ENCODE measurements at places on chromosomes 2 and 18. TPM values are rescaled to one million over a fixed set of nuclear protein-coding genes. Genes with fewer than 3 reads are reported as not detected.

DNA sequence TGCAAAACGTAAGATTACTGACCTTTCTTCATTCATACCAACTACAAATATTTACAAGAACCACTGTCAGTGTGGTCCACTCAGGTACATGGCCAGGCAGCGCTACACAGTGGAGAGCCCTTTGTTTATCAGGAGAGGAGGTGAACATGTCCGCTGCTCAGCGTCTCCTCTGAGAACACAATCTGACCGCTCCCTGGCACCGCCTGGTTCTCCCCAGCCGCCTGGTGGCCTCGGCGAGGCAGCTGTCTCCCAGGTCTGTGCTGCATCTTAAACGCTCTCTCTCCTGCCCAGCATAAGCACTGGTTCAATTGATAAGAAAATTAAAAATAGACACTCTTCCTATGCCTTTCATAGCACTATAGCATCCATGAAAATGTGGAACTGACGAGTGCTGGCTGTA, 146.8 kb upstream of the PXDN start:
- no peak for DNase-seq
- H3K4me3 ChIP-seq: no peak overlapping the region
- no peaks in the 10 kb centered on the region for H3K4me1 ChIP-seq
- H3K36me3 ChIP-seq: no peaks in the 10 kb centered on the region

DNA sequence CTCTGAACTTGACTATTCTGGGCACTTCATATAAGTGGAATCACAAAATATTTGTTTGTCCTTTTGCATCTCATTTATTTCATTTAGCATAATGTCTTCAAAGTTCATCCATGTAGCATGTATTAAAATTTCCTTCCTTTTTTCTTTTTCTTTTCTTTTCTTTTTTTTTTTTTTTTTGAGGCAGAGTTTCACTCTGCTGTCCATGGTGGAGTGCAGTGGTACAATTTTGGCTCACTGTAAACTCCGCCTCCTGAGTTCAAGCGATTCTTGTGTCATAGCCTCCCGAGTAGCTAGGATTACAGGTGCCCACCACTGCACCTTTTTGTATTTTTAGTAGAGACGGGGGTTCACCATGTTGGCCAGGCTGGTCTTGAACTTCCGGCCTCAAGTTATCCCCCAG, 11.9 kb downstream of the ATP8B1 start:
- H3K4me3 ChIP-seq: no peak overlapping the region
- no peaks in the 10 kb centered on the region for H3K36me3 ChIP-seq
- no peaks in the 10 kb centered on the region for H3K4me1 ChIP-seq

DNA sequence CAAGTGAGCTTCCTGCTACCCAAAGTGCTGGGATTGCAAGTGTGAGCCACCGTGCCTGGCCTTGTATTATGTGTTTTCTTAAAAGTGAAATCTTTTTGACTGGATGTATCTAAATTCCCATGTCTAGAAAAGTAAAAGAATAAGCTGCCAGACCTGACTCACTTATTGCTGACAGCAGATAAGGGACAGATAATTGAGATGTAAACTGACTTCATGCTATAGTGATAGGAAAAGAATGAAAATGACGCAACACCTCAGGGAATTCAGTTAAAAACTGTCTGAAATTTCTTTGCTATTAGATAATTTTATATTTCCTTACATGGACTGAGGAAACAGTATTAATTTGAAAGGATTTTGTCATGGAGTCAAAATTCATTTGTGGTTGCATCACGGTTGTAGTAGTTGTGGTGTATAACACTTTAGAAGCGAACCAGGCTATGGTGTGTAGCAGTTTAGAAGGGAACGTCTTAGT, 19.4 kb downstream of the TTC27 start:
- no peak overlapping the region for H3K27ac ChIP-seq
- no peaks in the 10 kb centered on the region for H3K27me3 ChIP-seq
- H3K36me3 ChIP-seq: peaks cover 28% of the 10 kb centered on the region
- DNase-seq: no peak

The INHBB gene
- not detected for total RNA-seq

The B4GALT6 gene
- total RNA-seq: 0.41 TPM

GRCh38 chr18:11259469-11260150, 110.2 kb upstream of the PIEZO2 start:
- no peaks in the 10 kb centered on the region for H3K27me3 ChIP-seq
- no peak for DNase-seq
- no peaks in the 10 kb centered on the region for H3K4me1 ChIP-seq
- no peak overlapping the region for H3K27ac ChIP-seq
- no peak overlapping the region for H3K4me3 ChIP-seq

The ERFE gene
- total RNA-seq: not detected

- peaks cover 1% of the 10 kb centered on the region for H3K36me3 ChIP-seq
- H3K4me3 ChIP-seq: no peak overlapping the region
- no peak for DNase-seq
- peaks cover 24% of the 10 kb centered on the region for H3K4me1 ChIP-seq
Observed at GRCh38 chr2:237682856-237683670, 55.7 kb downstream of the LRRFIP1 start.

GRCh38 chr2:60475123-60475830, 78.2 kb downstream of the BCL11A start:
- no peak overlapping the region for H3K27ac ChIP-seq
- no peak for DNase-seq
- no peaks in the 10 kb centered on the region for H3K4me1 ChIP-seq
- no peaks in the 10 kb centered on the region for H3K36me3 ChIP-seq

- H3K27me3 ChIP-seq: peaks cover 61% of the 10 kb centered on the region
- peaks cover 5% of the 10 kb centered on the region for H3K36me3 ChIP-seq
- H3K4me1 ChIP-seq: peaks cover 25% of the 10 kb centered on the region
- peak overlapping the region; percentile 41 for H3K27ac ChIP-seq
- DNase-seq: no peak
Observed at GRCh38 chr2:38073211-38074057, 2.5 kb downstream of the CYP1B1 start.

GRCh38 chr2:39696101-39696553, 30.4 kb downstream of the TMEM178A start:
- H3K27ac ChIP-seq: no peak overlapping the region
- peaks cover 35% of the 10 kb centered on the region for H3K27me3 ChIP-seq
- no peak for DNase-seq
- H3K4me1 ChIP-seq: no peaks in the 10 kb centered on the region

- H3K27me3 ChIP-seq: no peaks in the 10 kb centered on the region
- no peak overlapping the region for H3K27ac ChIP-seq
- no peak overlapping the region for H3K4me3 ChIP-seq
- no peaks in the 10 kb centered on the region for H3K4me1 ChIP-seq
- H3K36me3 ChIP-seq: no peaks in the 10 kb centered on the region
- DNase-seq: no peak
Observed at GRCh38 chr2:109494351-109494750, 119.4 kb downstream of the SEPTIN10 start.

DNA sequence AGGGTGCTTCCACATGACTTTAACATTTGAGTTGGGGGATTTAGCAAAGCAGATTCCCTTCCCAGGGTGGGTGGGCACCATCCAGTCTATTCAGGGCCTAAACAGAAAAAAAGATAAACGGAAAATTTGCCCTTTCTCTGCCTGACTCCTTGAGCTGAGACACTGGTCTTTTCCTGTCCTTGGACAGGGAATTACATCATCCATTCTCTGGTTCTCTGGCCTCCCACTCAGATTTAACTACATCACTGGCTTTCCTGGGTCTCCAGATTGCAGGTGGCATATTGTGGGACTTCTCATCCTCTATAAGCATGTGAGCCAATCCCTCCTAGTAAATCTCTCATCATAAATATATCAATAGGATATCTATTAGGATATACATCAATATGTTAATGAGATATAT, 25.8 kb downstream of the CAPN13 start:
- DNase-seq: no peak
- H3K4me3 ChIP-seq: no peak overlapping the region
- H3K27ac ChIP-seq: no peak overlapping the region

GRCh38 chr2:83730223-83730622, 728.9 kb downstream of the SUCLG1 start:
- no peaks in the 10 kb centered on the region for H3K27me3 ChIP-seq
- DNase-seq: no peak
- no peak overlapping the region for H3K4me3 ChIP-seq
- H3K36me3 ChIP-seq: no peaks in the 10 kb centered on the region
- no peak overlapping the region for H3K27ac ChIP-seq

- peaks cover 6% of the 10 kb centered on the region for H3K27me3 ChIP-seq
- no peak for DNase-seq
- H3K27ac ChIP-seq: no peak overlapping the region
- H3K4me3 ChIP-seq: no peak overlapping the region
Observed at GRCh38 chr2:15041429-15041837, 408.9 kb downstream of the LRATD1 start.

DNA sequence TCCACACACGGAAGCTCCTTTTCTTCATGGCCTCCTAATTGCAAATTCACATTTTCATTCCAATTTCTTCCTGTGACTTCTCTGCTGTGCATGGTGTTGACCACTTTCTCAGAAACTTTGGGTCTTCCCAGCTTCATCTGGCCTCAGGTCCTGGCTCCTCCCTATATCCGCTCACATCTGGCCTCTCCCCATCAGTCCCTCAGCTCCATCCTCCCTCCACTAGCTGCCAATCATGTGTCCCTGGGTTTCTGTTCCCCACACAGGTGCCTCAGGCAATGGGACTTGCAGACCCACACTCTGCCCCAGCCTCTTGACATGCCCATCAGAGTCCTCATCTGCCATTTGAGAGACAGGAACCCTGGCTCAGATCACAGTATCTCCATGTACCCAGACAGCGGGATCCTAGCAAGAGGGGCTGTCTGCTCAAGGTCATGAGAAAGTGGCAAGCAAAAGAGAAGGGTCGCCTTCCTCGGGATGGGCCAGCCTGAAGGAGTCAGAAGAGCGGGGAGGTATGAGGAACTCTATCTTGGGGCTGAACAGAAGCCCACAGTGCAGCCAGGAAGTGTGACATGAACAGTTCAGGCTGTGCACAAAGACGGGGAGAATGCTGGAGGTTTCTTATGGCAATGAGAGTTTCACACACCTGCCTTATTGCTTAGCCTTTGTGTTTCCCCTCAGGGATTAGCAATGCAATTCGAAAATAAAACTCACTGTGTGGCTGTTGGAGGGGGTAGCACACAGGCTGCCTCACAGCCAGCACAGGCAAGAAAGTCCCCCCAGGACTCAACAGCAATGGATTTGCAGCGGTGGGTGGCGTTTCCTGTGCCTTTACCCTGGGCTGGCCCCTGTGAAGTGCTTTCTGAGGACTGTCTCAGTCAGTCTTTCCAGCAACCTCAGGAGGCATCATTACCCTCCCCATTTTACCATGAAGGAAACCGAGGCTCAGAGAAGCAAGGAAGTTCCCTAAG, 69.5 kb downstream of the COPS8 start:
- peak; percentile 54 for DNase-seq
- H3K27me3 ChIP-seq: no peaks in the 10 kb centered on the region
- peak overlapping the region; percentile 25 for H3K27ac ChIP-seq
- no peaks in the 10 kb centered on the region for H3K36me3 ChIP-seq

The HOXD12 gene
- not detected for total RNA-seq

The EFEMP1 gene
- not detected for total RNA-seq

DNA sequence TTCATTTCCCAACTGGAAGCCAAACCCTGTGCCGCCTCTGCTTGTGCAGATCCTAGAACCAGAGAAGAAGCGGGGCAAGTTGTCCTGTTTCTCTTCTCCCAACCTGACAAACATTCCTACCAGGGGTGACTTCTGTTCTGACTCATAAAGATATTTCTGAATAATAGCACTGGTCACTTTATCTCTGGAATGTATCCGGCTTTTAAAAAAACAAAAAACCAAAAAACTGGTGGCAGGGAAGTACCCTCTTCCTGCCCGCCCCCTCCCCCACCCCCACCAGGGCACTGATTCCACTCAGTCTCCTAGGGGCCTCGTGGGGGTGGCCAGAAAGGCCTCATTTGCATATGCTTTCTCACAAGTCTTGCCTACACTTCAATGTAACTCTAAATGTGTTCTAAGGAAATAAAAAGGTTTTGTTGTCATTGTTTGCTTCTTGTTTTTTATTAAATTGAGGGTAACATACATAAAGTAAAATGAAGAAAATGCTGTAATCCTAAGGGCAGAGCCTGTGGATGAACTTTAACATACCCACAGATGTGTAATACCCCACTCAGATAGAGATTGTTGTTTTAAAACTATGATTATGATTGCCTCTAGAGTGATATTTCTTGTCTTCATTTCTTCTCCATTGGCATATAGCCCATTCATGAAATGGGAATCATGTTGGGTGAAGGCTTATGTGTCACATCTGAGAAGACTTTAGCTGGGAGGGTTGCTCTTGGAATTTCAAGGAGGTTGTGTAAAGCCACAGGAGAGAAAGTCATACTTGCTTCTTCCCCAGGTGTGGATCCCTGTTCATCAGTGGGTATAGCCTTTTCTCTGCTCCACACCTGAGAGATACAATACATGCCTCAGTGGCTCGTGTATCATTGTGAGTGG, 5.3 kb upstream of the FOSL2 start:
- H3K4me3 ChIP-seq: no peak overlapping the region
- H3K27me3 ChIP-seq: no peaks in the 10 kb centered on the region
- H3K4me1 ChIP-seq: peaks cover 31% of the 10 kb centered on the region
- no peak for DNase-seq
- no peak overlapping the region for H3K27ac ChIP-seq

The HAAO gene
- total RNA-seq: 0.56 TPM

- no peaks in the 10 kb centered on the region for H3K27me3 ChIP-seq
- H3K27ac ChIP-seq: no peak overlapping the region
- no peaks in the 10 kb centered on the region for H3K36me3 ChIP-seq
- H3K4me1 ChIP-seq: no peaks in the 10 kb centered on the region
- DNase-seq: no peak
Observed at GRCh38 chr2:167689444-167689843, 558.0 kb downstream of the STK39 start.

GRCh38 chr18:41043876-41044275, 911.2 kb upstream of the PIK3C3 start:
- no peaks in the 10 kb centered on the region for H3K36me3 ChIP-seq
- H3K4me3 ChIP-seq: no peak overlapping the region
- no peaks in the 10 kb centered on the region for H3K4me1 ChIP-seq
- DNase-seq: no peak

GRCh38 chr2:134217924-134218323, 35.9 kb upstream of the MGAT5 start:
- H3K27ac ChIP-seq: peak overlapping the region; percentile 56
- H3K27me3 ChIP-seq: no peaks in the 10 kb centered on the region
- no peak for DNase-seq

GRCh38 chr2:76569819-76570218, 859.1 kb upstream of the GCFC2 start:
- H3K4me1 ChIP-seq: no peaks in the 10 kb centered on the region
- H3K27me3 ChIP-seq: no peaks in the 10 kb centered on the region
- H3K36me3 ChIP-seq: no peaks in the 10 kb centered on the region
- no peak for DNase-seq
- no peak overlapping the region for H3K27ac ChIP-seq
- no peak overlapping the region for H3K4me3 ChIP-seq

DNA sequence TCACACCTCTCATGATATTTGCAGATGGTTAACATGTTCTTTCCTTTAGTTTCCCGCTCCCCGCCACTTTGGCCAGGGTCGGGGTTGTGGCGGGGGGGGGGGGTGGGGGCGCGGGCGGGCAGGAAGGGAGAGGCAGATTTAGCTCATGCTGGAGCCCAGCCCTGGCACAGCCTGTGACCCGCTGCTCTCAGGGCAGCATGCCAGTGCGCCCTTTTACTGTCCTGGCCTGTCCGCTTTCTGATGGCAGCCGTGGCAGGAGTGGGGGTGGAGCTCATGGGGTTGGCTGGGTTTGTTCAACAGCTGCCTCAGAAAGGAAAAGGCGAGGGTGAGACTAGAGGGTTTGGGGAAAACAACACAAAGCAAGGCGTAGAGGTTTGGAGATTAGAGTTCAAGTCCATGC, 56.1 kb downstream of the TNP1 start:
- H3K4me3 ChIP-seq: no peak overlapping the region
- no peaks in the 10 kb centered on the region for H3K36me3 ChIP-seq
- DNase-seq: no peak
- no peaks in the 10 kb centered on the region for H3K27me3 ChIP-seq
- no peak overlapping the region for H3K27ac ChIP-seq

GRCh38 chr2:28586867-28587266, 91.0 kb downstream of the PLB1 start:
- no peak overlapping the region for H3K4me3 ChIP-seq
- H3K36me3 ChIP-seq: no peaks in the 10 kb centered on the region
- H3K27ac ChIP-seq: peak overlapping the region; percentile 5

The RAD51AP2 gene
- total RNA-seq: not detected

All from activated CD8-positive, alpha-beta memory T cell treated with anti-CD3 and anti-CD28 coated beads, Interleukin-2, amount 10 ng/mL, durations not matched to agents 7 days and 5 days (primary cell).